ENCODE measurements at places on chromosomes 4 and X.

- no peak for DNase-seq
These were observed 277.6 kb upstream of the NWD2 start for GRCh38 chr4:36966756-36967460.

GRCh38 chrX:30680618-30681017 lies 27.4 kb downstream of the GK start:
- no peak for DNase-seq

DNA sequence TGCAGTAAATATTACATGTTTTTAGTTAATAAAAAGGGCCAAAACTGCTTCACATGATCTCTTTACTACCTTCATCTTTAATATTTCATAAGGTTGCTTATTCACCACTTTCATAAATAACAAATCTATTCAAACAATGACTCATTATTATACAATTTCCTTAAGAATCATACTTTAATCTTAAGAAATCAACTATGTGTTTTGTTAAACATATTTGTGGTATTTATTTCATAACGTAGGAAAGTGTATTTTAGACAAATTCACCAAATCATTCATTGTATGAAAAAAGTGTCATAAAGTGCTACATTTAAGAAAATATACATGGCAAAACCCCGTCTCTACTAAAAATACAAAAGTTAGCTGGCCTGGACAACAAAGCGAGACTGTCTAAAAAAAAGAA lies 150.5 kb upstream of the RXFP1 start:
- DNase-seq: no peak

- no peak for DNase-seq
These were observed 227.2 kb downstream of the COX18 start for GRCh38 chr4:72842323-72842722.

- no peak for DNase-seq
These were observed 54.3 kb downstream of the GPRIN3 start for GRCh38 chr4:89253311-89253710.

DNA sequence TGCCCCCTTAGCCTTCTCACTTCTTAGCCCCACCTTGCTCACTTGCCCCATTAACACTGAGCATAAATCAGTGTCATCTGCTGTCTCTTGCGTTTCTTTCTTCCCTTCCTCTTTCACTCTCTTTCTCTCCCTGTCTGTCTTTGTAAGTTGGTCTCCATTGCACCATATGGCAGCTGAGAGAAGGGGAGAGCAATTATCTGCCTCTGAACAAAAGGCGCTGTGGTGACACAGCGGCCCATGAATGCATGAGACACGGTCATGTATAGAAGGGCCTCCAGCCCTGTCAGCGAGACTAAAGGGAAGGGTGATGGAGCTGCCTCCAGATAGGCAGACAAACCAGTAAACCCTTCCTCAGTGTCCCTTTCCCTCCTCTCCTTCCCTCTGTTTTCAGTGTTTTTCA lies 88.8 kb upstream of the PCDH18 start:
- DNase-seq: no peak

GRCh38 chr4:122772311-122772710 lies 39.8 kb downstream of the BBS12 start:
- no peak for DNase-seq

GRCh38 chr4:139171876-139172691 lies 4.9 kb downstream of the ELF2 start:
- DNase-seq: no peak

DNA sequence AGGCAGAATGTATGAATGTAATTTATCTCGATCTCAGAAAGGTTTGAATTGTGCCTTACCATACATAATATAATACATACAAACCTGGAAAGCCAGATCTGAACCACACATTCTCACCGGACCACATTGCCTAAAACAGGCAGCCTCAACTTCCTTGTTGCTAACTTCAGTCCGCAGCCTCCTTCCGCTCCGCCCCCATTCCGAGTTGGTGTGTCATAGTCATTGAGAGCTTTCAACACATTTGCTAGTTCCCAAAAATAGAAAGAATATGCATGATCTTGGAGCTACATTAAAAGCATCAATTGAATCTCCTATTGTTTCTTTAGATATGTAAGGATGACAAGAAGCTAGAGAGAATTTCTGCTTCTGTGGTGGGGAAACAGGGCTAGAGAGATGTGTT lies 127.2 kb downstream of the ARHGEF9 start:
- DNase-seq: no peak

GRCh38 chr4:2261853-2262144 lies at the start of gene MXD4:
Gene MXD4 (minus strand): TSS chr4:2262109. CDS start chr4:2261980, 129 bp downstream.
- DNase-seq: no peak

DNA sequence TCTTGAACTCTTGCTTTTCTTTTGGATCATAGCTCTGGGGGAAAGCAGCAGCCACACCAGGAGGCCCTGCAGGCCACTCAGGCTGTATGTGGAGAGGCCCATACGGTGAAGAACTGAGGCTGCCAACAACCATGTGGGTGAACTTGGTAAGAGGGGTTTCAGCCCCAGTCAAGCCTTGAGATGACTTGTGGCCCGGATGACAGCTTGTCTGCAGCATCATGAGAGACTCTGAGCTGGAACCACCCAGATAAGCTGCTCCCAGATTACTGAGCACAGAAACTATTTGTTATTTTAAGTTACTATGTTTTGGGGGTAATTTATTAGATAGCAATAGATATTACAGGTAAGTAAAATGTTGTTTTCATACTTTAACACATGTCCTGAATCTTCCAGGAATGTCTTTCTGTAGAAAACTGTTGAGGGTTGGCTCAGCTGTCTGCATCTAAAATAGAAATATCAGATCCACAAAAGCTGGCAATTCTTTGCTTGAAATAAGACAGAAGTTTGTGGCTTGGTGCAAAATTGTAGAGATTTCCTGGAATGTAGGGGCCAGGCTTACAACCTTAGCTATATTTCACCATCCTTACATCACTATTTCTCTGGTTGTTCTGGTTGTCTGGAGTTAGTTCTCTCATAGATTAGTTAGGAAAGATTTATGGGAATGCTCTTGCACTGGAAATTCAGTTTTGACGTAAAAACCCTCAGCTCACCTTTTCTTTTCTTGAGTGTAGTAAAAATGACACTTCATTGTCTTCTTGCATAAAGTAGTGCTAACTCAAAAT lies 272.1 kb downstream of the RAPGEF2 start:
- DNase-seq: no peak

GRCh38 chrX:56279863-56280262 lies 47.7 kb downstream of the KLF8 start:
- no peak for DNase-seq

Data from stimulated activated CD4-positive, alpha-beta T cell treated with anti-CD3 and anti-CD28 coated beads, Interleukin-1b, Interleukin-23, amount 100 ng/mL, for 4 hours (primary cell).